ENCODE measurements at places on chromosomes 16 and 17. TPM values are rescaled to one million over a fixed set of nuclear protein-coding genes. Genes with fewer than 3 reads are reported as not detected.

DNA sequence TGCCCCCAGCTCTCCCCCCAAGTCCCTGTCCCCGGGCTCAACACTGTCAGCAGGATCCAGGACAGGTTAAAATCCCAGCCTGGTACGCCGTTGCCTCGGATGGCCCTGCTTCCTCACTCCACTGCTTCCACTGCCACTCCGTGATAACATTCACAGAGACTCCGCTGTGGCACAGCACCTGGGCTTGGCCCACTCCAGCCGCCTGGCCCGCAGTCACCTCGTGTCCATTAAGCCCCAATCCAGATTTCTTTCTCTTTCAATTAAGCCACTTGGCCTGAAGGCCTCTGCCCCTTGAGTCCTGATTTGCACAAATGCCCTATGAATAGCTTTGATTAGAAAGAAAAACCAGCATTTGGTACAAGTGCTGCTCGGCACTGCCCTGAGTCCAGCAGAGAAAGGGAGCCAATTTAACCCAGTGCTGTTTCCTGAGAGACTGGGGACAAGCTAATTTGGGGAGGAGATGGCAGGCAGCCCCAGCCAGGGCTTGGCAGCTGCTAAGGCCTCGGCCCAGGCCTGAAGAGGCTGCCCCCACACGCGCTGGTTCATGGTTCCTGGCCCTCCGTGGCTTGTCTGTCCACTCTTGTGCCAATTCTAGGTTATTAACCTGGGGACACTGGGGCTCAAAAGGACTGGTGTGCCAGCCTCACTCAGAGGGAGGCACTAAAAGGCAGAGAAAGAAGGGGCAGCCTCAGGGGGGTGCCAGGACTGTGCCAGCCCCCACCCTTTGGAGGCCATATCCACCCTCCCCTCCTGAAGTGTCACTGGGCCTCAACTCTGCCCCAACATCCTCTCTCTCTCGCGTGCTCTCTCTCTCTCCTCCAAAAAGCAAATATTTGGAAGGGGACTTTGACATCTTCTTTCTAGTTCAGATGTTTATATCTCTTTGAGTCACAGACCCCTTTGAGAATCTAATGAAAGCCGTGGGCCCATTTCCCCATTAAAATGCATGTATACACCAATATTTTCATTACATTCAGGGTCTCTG, 29.8 kb upstream of the SPPL2C start:
- peaks cover 3% of the 10 kb centered on the region for H3K4me1 ChIP-seq
- no peak overlapping the region for H3K4me3 ChIP-seq
- no peaks in the 10 kb centered on the region for H3K36me3 ChIP-seq
- no peak for DNase-seq
- H3K27me3 ChIP-seq: no peaks in the 10 kb centered on the region

- DNase-seq: no peak
- no peaks in the 10 kb centered on the region for H3K27me3 ChIP-seq
- no peak overlapping the region for H3K4me3 ChIP-seq
- H3K4me1 ChIP-seq: no peaks in the 10 kb centered on the region
- H3K36me3 ChIP-seq: no peaks in the 10 kb centered on the region
Observed at GRCh38 chr17:81556175-81556691, 4.1 kb upstream of the FAAP100 start.

GRCh38 chr17:2909846-2910234, 113.6 kb downstream of the RAP1GAP2 start:
- H3K36me3 ChIP-seq: no peaks in the 10 kb centered on the region
- no peaks in the 10 kb centered on the region for H3K4me1 ChIP-seq
- DNase-seq: no peak
- H3K4me3 ChIP-seq: no peak overlapping the region

GRCh38 chr17:68719431-68719830, 118.3 kb upstream of the FAM20A start:
- no peak for DNase-seq
- no peak overlapping the region for H3K4me3 ChIP-seq
- no peaks in the 10 kb centered on the region for H3K27me3 ChIP-seq
- no peaks in the 10 kb centered on the region for H3K36me3 ChIP-seq

The OSBPL7 gene
- total RNA-seq: 21.1 TPM

The EVPLL gene
- total RNA-seq: not detected

DNA sequence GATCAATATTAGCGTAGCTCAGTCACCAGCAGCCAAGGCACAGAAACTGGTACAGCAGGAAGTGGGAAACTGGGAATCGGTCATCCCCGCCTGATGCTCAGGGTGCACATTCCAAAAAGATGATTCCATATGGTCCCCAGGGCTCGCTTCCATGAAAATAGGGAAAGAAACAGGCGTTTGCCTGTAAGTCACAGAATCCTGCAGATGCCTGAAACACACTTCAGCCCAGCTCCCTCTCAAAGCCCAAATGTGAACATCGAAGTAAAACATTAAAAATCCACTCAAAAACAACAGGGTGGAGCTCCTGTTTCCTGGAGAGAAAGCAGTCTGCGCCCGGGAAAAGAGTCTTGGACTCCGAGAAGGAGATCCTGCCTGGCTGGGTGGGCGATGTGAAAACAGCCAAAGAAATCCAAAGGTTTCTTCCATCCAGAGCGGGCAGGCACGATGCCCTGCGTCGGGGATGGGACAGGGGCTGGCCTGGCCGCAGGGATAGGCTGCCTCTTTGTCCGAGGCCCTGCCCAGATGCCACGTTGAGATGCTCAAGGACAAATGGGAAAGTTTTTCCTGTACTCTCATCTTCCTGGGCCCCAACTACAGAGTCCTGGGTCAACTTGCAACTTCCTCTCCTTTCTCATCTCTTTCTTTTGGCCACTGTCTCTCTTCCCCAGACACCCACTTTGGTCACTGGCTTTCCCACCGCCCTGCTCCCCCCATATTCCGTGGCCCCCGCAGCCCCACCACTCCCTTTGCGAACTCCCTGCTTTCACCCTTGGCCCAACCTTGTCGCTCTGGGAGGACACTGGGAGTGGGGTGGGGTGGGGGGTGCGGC, 743 bp downstream of the WIPI1 start:
- H3K27ac ChIP-seq: peak overlapping the region; percentile 61
- H3K36me3 ChIP-seq: no peaks in the 10 kb centered on the region
- no peaks in the 10 kb centered on the region for H3K27me3 ChIP-seq
- peak; percentile 89 for DNase-seq

GRCh38 chr16:74679983-74680382, 13.3 kb upstream of the RFWD3 start:
- no peak for DNase-seq
- no peaks in the 10 kb centered on the region for H3K27me3 ChIP-seq
- H3K36me3 ChIP-seq: no peaks in the 10 kb centered on the region
- H3K4me1 ChIP-seq: no peaks in the 10 kb centered on the region
- H3K27ac ChIP-seq: no peak overlapping the region

GRCh38 chr17:57811638-57812280, 38.1 kb downstream of the MRPS23 start:
- no peaks in the 10 kb centered on the region for H3K27me3 ChIP-seq
- H3K27ac ChIP-seq: no peak overlapping the region
- no peak for DNase-seq
- no peak overlapping the region for H3K4me3 ChIP-seq
- no peaks in the 10 kb centered on the region for H3K36me3 ChIP-seq
- H3K4me1 ChIP-seq: no peaks in the 10 kb centered on the region

The TOX3 gene
- total RNA-seq: not detected

- H3K4me3 ChIP-seq: no peak overlapping the region
- no peaks in the 10 kb centered on the region for H3K4me1 ChIP-seq
- no peak overlapping the region for H3K27ac ChIP-seq
- H3K27me3 ChIP-seq: no peaks in the 10 kb centered on the region
- DNase-seq: no peak
Observed at GRCh38 chr16:28313587-28313986, 21.3 kb downstream of the SBK1 start.

DNA sequence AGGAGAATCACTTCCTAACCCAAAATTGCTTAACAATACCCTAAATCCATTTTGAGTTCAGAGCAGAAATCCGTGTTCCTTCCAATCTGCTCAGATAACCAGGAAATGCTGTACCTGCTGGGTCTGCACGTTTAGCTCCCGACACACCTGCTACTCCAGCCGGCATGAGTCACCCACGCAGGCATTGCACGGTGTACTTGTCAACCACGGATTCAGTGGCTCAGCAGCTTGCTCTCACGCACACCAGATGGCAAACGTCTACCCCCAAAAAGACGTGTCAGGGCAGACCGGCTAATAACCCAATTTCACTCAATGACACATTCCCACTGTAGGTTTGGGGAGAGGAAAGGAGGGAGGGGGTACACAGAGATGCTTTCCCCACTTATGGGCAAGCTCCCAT, 468.1 kb downstream of the SOX9 start:
- no peak for DNase-seq
- H3K27ac ChIP-seq: no peak overlapping the region
- H3K27me3 ChIP-seq: no peaks in the 10 kb centered on the region
- H3K36me3 ChIP-seq: no peaks in the 10 kb centered on the region
- H3K4me3 ChIP-seq: no peak overlapping the region
- no peaks in the 10 kb centered on the region for H3K4me1 ChIP-seq

The CRHR1 gene
- total RNA-seq: not detected

The OTOP3 gene
- not detected for total RNA-seq

The CCDC43 gene
- total RNA-seq: 16.1 TPM

DNA sequence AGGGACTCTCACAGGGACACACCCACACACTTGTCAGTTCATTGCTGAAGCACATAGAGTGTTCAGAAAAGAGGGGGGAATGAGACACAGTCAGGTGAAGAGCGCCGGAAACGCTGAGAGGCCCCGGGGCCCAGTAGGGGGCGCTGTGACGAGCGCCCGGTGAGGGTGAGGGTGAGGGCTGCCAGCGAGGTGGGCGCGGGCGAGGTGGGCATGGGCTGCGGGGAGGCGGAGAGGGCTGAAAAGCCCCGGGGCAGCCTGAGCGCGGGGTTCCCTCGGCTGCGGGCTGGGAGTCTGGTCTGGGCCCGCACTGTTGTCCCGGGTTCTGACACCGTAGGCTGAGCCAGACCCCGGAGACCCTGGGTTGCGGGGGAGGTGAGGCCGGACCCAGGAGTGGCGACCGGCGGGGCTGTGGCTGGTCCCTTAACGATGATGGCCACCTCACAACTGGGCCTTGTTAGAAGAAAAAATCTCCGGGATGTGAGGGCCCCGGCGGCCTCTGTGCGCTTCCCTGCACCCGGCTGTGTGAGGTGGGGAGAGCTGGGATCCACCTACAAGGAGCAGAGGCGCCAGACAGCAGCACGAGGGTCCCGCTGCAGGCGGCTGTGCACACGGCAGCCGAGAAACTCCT, 91.4 kb downstream of the C16orf78 start:
- no peaks in the 10 kb centered on the region for H3K27me3 ChIP-seq
- H3K4me3 ChIP-seq: no peak overlapping the region
- no peak overlapping the region for H3K27ac ChIP-seq
- H3K36me3 ChIP-seq: no peaks in the 10 kb centered on the region
- no peak for DNase-seq

DNA sequence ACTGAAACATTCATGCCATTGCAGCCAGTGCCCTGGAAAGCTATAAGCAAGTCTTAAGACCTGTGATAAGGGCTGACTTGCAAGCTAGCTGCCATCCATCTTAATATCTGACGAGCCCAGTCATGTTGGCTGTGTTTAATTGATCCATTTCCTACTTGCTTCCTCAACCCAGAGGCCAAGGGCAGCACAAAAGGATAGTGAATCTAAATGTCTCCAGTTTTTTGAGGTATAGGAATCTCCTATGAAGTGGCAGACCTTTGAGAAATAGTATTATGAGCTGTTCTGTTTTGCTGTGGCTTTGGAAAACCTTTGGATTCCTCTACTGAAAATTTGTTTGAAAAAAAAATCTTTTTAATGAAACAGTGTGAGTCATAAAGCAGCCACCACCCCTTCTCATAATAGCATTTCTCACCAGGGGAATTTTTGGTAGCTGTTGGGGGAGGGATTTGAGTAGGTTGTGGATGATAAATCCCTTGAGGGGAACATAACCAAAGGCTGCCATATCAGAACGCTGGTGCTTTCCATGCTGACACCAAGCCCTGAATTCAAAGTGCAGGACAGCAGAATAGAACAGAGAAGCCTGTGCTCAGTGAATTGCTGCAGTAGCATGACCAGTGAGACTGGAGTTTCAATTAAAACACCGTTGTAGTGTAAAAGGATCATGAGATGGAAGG, 12.9 kb downstream of the ZNRF1 start:
- H3K36me3 ChIP-seq: no peaks in the 10 kb centered on the region
- no peak overlapping the region for H3K4me3 ChIP-seq
- no peak for DNase-seq
- H3K4me1 ChIP-seq: no peaks in the 10 kb centered on the region
- no peaks in the 10 kb centered on the region for H3K27me3 ChIP-seq

GRCh38 chr17:45976391-45976754, 22.7 kb upstream of the STH start:
- no peak overlapping the region for H3K27ac ChIP-seq
- no peaks in the 10 kb centered on the region for H3K4me1 ChIP-seq

- no peak for DNase-seq
- no peaks in the 10 kb centered on the region for H3K4me1 ChIP-seq
- H3K4me3 ChIP-seq: no peak overlapping the region
- no peaks in the 10 kb centered on the region for H3K36me3 ChIP-seq
- no peak overlapping the region for H3K27ac ChIP-seq
- peaks cover 2% of the 10 kb centered on the region for H3K27me3 ChIP-seq
Observed at GRCh38 chr16:23999663-24000062, 163.9 kb downstream of the PRKCB start.

- DNase-seq: no peak
- H3K4me1 ChIP-seq: no peaks in the 10 kb centered on the region
- H3K36me3 ChIP-seq: peaks cover 4% of the 10 kb centered on the region
- no peak overlapping the region for H3K4me3 ChIP-seq
- no peaks in the 10 kb centered on the region for H3K27me3 ChIP-seq
- H3K27ac ChIP-seq: no peak overlapping the region
Observed at GRCh38 chr16:67946128-67946569, 2.2 kb upstream of the LCAT start.

DNA sequence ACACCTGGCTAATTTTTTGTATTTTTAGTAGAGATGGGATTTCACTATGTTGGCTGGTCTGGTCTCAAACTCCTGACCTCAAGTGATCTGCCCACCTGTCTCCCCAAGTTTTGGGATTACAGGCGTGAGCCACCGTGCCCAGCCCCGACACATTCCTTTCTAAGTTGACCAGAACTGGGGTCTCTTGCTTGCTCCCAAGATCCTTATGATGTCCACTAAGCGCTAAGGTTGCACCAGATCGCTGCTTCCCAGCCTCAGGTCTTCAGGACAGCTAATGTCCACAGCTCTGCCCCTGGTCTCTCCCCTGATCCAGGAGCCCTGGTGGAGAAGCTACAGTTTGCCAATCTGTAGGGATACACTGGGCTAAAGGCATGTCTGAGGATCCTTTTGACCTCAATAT, 29.5 kb downstream of the NSMCE1 start:
- DNase-seq: peak; percentile 30
- H3K4me3 ChIP-seq: no peak overlapping the region
- no peaks in the 10 kb centered on the region for H3K27me3 ChIP-seq
